Ovary (tissue), 10 donors: ENCODE measurements at places on chromosomes 6 and 20. TPM values are rescaled to one million over a fixed set of nuclear protein-coding genes. Genes with fewer than 3 reads are reported as not detected.

The CRISP3 gene
- 0.10 TPM for polyA plus RNA-seq

- no peak for DNase-seq
Observed at GRCh38 chr6:148724428-148724827, 22.4 kb upstream of the UST start.

- DNase-seq = no peak
Observed at GRCh38 chr20:39270837-39271604, 308.9 kb downstream of the DHX35 start.

The HTR1B gene
- polyA plus RNA-seq = 0.63 TPM

DNA sequence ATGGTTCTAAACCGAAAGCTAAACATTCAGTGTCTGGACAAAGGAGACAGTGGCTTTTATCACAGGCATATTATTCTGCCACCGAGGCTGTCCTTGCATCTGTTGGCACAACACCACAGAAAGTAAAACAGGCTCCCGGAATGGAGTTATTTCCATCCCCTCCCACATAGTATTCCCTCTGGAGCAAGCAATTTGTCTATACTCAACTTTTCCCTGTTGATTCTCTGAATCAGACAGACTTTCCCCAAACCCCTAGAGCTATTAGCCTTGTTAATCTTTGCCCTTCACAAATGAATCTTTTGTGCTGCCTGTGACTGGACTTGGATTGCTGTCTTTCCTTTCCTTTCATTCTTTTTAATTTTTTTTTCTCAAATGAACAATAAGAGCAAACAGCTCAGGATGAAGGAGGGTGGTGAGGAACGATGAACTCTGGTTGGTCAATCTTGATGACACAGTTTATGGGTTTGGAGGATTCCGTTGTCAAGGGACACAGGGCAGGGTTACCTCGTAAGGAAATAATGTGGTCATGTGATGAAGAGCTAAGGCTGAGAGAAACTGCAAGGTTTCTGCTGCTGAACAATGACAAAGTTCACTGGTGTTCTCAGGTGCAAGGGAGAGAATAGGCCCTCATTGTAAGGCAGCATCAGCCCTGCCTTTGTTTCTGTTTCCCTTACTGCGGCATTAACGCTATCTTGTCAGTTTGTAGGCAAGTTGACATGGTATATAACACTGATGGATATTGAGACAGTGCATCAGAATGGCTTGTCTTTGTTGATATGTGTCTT, 275.0 kb upstream of the BMP2 start:
- DNase-seq = no peak

GRCh38 chr20:15140286-15140685, 802.9 kb upstream of the FLRT3 start:
- DNase-seq = no peak

GRCh38 chr6:65896140-65896539, 189.1 kb upstream of the EYS start:
- no peak for DNase-seq

GRCh38 chr6:170033666-170034065, 257.2 kb downstream of the DLL1 start:
- DNase-seq = peak; percentile 21

- no peak for DNase-seq
Observed at GRCh38 chr6:5230081-5230480, 30.7 kb downstream of the LYRM4 start.

DNA sequence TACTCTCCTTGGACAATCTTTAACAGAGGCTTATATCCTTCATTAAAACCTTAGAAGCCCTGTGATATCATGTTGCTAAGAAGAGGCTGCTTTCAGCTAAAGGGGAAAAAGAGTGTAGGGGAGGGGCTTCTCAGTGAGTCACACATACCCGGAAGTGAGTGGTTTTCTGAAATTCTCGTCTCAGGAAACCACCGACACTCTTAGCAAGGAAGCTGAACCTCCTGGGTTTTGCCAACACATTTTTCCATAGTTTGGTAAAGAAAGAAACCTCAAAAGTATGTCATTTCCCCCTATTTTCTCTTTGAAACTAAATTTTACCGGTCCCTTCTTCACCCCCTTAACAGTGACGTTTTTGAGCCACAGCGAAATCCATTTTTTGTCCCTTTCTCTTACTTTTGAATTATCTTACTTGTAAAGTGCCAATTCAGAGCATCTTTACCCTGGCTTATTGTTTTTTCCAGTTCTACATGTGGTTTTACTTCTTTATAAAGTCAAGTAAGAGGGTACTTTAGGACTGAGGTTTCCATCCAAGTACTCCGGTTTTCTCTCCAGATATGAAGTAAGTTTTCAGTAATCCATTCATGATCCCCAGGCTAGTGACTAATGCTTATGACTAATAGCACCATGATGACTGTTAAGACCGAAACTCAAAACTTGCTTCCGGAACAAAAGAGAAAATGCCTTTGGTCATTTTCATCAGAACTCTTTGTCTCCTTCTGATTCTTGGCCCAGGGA, 219.3 kb downstream of the ARHGAP18 start:
- no peak for DNase-seq

DNA sequence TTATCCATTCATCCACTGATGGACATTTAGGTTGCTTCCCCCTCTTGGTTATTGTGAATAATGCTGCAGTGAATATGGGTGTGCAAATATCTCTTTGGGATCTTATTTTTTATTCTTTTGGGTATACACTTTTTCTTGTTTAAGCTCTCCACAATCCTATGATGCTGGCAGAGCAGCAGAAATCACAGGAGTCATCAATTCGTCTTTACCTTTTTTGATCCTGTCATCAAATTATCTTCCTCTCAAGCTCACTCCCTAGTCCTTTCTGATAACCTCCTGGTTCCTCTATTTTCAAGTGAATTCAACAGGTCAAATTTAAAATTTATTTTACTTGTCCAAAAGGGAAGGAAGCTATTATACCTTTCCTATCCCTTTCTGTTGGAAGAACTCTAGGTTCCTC, 89.1 kb downstream of the PLCG1 start:
- no peak for DNase-seq

The OTOR gene
- not detected for polyA plus RNA-seq

- no peak for DNase-seq
Observed at GRCh38 chr6:170007468-170008293, 256.3 kb downstream of the ERMARD start.

DNA sequence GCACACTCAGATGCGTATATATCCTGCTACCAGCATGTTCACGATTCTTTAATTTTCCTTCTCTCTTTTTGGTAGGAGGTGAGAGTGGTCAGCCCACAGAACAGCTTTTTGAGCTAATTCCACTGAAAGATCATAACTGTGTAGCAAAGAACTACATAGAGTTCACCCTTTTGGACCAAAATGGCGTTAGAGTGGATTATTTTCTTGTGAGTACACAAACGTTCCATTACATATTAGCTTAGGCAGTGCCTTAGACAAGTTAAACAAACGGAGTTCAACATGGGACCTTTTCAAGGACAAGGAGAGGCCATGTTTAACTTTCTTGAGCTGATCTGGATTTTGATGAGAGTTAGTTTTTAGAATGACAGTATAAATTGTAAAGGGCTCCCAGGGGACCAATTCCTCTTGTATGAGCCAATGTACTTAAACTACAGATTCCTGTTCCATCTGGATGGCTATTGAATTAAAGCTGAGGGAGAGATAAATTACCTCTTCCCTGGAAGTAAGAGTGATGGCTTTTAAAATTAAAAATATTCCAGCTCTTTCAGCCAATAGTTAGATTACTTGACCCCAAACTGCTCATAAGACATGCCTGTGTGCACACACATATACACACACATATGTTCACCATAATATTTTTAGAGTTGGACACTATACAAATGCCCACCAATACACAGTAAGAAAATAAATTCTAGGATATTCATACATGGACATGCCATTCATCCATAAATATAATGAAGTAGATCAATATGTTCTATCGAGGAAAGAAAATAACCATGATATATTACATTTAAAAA, 25.6 kb upstream of the ARMH2 start:
- DNase-seq = no peak
